ENCODE measurements at places on chromosomes 3 and 15. TPM values are rescaled to one million over a fixed set of nuclear protein-coding genes. Genes with fewer than 3 reads are reported as not detected.

DNA sequence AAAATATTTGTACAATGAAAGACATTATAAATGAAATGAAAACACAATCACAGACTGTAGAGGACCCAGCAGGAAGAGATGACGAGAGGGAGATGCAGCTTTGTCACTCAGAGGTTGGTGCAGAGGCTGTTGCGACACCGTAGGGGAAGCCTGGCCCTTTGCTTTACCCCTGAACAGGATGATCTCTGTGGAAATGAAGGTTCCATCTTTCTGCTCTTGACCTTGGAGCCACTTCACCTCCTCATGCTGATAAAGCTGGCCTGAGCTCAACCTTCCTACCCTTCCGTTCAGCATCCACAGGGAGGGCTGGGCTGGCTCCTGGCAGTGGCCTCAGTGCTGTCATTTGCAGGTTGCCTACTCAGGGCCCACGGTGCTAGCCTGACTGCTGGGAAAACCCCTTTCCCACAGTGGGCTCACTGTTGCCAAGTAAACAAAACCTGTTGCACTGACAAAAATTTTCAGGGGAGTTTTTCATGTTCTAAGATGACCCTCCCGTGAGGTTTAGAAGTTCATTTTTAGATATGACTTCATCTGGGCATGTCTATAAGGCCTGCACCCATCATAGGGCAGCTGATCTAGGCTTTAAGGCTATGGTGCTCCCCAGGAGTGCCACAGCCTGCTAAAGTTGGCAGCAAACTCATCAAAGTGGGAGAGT lies 3.0 kb upstream of the CD80 start:
- H3K4me3 ChIP-seq: no peak overlapping the region
- no peak for DNase-seq

Gene TP63
- 47.1 TPM for polyA plus RNA-seq

Gene SPTSSB
- polyA plus RNA-seq: 3.3 TPM

DNA sequence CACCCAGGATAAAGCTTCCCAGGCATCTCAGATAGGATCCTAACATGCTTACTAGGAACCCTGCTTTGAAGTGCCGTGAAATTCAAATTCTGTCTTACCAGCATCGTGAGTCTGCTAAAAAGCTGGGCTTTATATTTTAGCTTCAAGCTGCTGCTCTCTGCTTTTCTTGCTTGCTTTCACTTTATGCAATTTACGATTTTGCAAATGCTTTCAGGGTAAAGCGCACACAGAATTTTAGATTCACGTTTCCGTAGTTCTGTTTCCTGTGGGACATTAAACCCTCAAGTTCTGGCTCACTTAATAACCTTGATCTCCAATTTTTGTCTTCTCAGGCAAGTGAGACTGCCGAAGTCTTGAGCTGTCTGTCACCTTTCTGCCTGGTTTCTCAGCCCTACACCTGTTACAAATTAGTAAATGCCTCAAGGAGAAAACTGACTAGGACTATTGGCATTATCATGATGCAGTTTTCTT lies 170.5 kb upstream of the TGFBR2 start:
- H3K36me3 ChIP-seq: no peaks in the 10 kb centered on the region
- peaks cover 6% of the 10 kb centered on the region for H3K4me1 ChIP-seq
- no peak overlapping the region for H3K27ac ChIP-seq
- DNase-seq: no peak

Gene LDHAL6B
- not detected for polyA plus RNA-seq
